ENCODE measurements at places on chromosomes 16 and 17.

DNA sequence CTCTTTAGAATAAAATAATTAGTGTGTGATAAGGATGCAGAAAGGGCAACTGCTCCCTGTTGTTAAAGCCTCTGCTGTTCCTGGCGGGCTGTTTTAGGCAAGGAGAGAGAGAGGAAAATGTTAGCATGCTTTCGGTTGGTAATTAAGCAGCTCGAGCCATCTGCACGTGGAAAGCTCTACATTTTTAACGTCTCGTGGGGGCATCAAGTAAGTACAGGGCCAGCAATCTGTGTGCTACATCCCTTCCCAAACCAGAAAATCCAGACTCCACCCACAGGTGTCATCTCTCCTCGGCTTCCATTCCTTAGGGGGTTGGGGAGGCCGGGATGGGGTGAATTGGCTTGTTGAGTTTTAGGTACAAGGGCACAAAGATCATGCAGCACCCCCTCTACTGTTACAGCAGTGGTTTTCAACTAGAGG lies 62.4 kb upstream of the MARCHF10 start:
- DNase-seq = no peak

GRCh38 chr16:30401768-30402425 lies 5.5 kb upstream of the ZNF771 start:
- no peak for DNase-seq

- no peak for DNase-seq
Measured at GRCh38 chr17:58006560-58006923, 504 bp downstream of the SRSF1 start.

GRCh38 chr17:35817196-35817595 lies 7.9 kb downstream of the TAF15 start:
- no peak for DNase-seq

- DNase-seq = no peak
Measured at GRCh38 chr16:88971371-88972097, 5.5 kb downstream of the CBFA2T3 start.

DNA sequence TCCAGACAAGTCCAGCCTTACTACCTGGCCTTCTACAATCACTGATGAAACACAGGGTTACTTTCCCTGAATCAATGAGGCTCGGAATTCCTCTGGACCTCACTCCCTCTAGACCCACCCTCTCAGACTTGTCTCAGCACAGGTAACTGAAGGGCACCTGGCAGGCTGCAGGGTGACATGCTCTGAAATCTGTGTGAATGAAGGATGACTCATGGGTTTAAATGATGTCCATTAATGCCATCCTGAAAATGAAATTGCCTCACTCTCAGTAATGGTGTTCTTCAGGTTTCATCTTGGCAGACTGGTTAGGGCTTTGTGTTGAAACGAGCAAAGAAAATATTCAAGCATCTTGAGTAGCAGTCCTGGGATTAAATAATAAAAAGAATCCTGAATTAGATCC lies 134.4 kb downstream of the MAF start:
- no peak for DNase-seq

GRCh38 chr16:80459966-80460365 lies 80.8 kb upstream of the DYNLRB2 start:
- DNase-seq = no peak

DNA sequence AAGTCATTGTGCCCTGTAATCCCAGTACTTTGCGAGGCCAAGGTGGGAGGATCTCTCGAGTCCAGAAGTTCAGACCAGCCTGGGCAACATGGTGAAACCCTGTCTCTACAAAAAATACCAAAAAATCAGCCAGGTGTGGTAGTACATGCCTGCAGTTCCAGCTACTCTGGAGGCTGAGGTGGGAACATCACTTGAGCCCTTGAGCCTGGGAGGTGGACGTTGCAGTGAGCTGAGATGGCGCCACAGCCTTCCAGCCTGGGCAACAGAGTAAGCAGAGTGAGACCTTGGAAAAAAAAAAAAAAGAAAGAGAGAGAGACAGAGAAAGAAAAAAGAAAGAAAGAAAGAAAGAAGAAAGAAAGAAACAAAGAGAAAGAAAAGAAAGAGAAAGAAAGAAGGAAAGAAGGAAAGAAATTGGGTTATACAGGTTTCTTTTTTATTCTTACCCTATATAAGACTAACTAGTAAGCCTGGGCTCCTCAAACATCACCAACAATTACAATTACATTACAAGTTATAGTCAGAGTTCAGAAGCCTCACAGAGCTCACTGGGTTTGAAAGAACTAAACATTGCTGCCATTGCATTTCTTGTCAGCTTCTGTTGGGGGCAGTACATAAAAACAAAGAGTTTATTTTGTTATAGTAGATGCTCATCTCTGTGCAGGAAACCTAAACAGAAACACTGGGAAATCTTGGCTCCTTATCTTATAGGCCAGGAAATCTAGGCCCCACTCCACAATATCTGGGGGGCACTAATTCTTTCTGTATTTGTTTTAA lies 6.7 kb upstream of the ABCA9 start:
- DNase-seq = no peak

DNA sequence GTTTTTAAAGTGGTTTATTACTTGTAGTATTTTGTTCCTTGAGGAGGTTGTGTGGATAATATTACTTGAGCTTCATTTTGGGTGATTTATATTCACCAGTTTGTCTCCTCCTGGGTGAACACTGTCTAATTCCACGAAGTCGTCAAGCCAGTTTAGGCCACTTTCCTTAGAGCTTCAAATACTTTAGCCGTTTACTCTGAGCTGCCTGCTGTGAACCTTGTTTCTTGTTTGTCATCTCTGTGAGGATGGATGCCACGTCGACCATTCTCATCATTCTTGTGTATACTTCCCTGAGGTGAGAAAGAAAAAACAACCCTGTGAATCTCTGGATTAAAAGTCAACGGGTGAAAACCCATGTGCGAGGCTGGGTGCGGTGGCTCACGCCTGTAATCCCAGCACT lies 9.0 kb downstream of the KRT24 start:
- DNase-seq = no peak

DNA sequence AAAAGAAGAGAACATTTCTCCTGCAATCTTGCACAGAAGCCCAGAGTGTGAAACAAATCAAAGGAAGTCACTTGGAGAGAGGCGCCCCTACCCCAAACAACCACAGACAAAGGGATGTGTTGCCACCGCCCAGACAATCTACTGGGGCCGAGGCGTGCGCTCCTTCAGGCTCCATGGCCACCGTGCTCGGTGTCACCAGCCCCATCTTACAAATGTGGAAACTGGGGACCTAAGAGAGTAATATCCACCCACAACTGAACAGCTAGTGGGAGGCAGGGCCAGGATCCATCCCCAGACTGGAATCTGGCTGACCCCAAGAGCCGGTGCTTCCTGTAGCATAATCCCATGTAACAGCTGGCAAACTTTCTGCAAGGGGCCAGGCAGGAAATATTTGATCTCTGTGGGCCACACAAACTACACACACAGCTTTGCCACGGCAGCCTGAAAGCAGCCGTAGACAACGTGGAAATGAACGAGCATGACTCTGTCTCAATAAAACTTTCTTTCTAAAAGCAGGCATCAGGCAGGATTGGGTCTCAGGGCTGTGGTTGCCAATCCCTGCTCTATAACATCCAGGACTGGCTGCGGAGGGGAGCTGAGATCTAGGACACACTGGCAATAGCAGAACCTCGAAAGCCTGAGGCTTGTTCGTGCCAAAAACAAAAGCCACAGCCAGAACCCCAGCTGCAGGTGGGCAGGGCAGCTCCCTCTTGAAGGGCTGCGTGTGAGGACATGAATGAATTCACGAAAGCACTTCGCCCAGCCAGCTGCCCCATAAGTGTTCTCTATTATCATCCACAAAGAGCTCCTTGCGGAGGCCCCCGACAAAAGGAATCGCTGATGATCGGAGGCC lies 26.6 kb upstream of the GINS2 start:
- DNase-seq = no peak

GRCh38 chr17:67491681-67492024 lies 114.6 kb downstream of the PITPNC1 start:
- DNase-seq = no peak
